Pancreas (tissue), 10 donors: ENCODE measurements at places on chromosomes 16 and 17. TPM values are rescaled to one million over a fixed set of nuclear protein-coding genes. Genes with fewer than 3 reads are reported as not detected.

EVPLL gene
- total RNA-seq: not detected

GPR139 gene
- not detected for total RNA-seq

TMEM204 gene
- 4.7 TPM for total RNA-seq

CALB2 gene
- total RNA-seq: 0.13 TPM

CASKIN1 gene
- 1.7 TPM for total RNA-seq

SOX8 gene
- total RNA-seq: 0.70 TPM

NPIPA3 gene
- 0.72 TPM for total RNA-seq

NGFR gene
- total RNA-seq: 1.1 TPM

USP6 gene
- 0.04 TPM for total RNA-seq

KRTAP9-8 gene
- total RNA-seq: not detected

DNA sequence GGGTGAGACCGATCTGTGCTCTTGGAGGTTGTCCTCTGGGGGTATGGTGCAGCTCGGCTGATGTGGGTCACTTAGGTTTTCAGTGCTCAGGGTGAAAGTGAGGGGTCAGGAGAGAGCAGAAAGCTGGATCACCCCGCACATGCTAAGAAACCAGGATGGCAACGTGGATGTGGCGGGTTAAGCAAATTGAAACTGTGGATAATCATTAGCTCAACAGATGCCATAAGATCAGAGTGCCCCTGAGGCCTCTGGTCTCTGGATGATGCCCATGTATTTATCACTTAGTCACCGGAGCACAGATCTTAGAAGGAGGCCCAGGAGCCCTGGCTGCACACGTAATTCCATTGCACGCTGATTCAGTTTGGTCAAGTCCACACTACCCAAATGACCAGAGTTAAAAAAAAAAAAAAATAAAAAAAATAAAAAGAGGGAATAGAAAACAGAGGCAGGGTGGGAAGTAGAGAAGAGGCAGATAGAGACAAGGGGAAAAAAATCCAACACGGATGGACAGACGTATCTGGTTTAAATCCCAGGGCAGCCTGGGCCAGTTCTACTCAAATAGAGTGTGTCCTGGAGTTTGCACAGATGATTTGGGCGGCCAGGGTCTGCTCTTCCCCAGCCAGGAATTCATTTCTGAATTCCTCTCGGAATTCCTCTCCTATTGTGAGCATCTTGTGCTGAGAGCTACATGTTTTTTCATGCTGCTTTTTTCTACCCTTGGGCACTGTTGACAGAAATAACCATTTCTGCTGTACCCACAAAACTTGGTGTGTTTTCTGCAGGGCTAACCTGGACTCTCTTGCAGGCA is 378.3 kb downstream of the CPPED1 start:
- DNase-seq: no peak

- DNase-seq: no peak
Measured at GRCh38 chr17:41013606-41014005, 4.7 kb upstream of the KRTAP3-1 start.

GRCh38 chr16:53901408-53901807 is 197.5 kb downstream of the FTO start:
- DNase-seq: no peak

DNA sequence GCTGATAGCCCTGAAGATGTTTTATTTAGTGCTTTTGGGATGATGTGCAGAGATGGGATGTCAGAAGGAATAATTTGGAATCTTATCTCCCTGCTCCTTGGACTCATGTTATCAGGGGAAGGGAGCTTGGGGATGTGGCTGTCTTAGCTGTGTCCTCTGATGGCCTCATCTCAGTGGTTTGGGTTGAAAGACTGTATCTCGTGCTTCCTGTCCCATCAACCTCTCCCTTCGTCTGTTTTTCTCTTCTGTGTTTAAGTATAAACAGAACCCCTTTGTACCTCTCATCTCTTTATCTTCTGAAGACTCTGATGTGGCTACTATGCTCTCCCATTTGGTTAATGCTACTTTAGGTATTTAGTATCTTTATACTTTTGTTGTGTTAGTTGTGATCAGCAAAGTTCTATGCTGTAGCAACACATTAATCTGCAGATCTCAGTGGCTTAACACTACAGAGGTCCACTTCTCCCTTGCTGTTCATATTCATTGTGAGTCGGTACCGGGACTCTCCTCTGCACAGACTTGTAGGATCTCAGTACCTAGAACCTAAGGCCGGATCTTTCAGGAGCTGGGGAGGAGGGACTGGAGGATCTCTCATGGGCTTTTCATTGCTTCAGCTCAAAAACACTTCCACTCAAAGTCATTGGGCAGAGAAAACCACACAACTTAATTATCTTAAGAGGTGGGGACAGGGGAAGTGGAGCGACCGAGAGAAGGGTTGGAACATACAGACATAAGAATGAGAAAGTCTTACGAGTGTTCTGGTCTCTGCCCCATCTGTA is 28.8 kb downstream of the PRKCA start:
- no peak for DNase-seq

- DNase-seq: peak; percentile 86
Measured at GRCh38 chr17:60141111-60142018, 8.4 kb upstream of the CA4 start.

DNA sequence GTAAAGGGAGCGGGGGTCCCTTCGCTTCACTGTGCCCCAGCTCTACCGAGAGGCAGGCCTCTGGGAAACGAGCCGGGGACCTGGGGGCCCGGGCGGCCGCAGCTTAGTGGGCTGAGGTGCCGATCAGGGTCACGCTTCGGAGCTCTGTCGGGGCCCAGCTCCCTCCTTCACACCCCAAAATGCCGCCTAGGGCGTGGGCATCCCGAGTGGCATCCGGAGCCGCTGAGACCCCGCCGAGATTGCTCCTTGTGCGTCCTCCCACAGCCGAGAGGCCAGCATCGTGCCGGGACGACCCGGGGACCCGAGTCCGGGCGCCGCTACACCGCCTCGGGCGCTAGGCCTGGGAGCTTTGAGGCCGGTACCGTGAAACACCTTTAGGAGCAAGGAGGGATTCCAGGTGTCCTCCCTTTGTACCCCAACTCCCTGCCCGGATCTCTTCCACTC is 1.3 kb downstream of the SALL1 start:
- no peak for DNase-seq

- DNase-seq: peak; percentile 37
Measured at GRCh38 chr16:3713587-3714242, 3.6 kb downstream of the TRAP1 start.

- DNase-seq: no peak
Measured at GRCh38 chr16:53433930-53434376, 318 bp upstream of the RBL2 start.

GRCh38 chr17:63772801-63773271 is 561 bp downstream of the CCDC47 start:
- no peak for DNase-seq

DNA sequence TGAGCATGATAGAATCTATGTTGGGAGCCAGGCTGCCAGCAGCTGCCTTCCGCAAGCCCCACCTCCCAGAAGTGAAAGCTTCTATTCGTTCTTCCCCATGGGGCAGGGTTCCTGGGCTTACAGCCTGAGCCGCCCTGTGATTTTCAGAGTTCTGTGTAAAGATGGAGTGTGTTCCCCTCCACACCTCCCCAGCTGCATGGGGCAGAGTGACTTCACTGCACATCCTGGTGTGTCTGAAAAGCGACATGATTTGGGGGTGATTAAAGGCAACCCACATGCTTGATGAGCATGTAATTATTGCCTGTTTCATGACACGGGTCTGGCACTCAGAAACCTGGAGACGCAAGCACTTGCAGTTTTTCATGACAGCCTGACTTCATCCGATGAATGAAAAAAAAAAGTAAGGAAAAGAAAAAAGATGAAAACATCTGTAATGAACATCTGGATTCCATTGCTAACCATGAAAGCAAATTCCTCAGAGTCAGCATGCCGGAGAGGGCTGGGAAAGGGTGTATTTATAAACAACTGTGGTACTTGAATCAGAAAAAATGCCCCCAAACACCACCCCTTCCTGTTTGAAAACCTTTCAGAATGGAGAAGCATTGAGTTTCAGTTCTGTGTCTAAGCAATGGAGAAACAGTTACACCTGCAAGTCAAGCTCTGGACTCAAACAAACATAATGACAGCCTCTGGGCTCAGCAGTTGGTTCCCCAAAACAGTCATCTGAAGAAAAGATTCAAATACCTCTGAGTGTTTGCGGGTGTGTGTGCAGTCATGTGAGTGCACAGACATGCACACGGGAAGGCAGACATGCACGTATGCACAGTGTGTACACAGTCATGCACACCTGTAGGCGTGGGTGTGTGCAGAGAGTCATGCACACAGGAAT is 266.0 kb downstream of the ENGASE start:
- no peak for DNase-seq

GRCh38 chr17:50317121-50317520 is 28.8 kb upstream of the XYLT2 start:
- DNase-seq: no peak

DNA sequence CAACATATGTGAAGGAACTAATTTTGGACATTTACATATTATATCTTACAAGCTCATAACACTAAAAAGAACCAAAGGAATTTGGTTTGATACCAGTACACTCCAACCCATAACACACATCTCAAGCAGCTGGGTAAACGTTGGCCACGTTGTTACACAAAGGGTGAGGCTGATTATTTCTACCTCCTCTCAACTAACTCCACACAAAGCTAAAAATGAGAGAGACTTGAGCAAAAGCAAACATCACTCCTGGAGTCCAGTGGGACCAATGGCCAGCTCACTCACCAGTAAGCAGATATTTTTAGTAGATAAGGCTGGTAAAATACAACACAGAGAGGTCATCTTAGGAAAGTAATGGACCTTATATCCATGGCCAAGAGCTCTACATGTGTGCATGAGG is 207.6 kb downstream of the MRTFB start:
- DNase-seq: no peak

GRCh38 chr17:60423865-60424264 is 1.6 kb downstream of the CHCT1 start:
- no peak for DNase-seq

DNA sequence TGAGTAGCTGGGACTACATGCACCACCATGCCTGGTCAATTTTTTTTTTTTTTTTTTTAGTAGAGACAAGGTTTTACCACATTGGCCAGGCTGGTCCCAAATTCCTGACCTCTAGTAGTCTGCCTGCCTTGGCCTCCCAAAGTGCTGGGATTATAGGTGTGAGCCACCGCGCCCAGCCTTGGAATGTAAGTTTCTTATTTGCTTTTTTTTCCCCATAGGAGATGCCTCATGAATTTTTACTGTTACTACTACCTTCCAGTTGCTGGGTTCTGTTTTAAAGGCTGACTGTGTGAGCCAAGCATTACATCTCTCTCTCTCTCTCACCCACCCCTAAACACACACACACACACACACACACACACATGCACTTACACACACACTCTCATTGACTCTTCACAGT is 112.6 kb downstream of the RGS9 start:
- DNase-seq: no peak

DNA sequence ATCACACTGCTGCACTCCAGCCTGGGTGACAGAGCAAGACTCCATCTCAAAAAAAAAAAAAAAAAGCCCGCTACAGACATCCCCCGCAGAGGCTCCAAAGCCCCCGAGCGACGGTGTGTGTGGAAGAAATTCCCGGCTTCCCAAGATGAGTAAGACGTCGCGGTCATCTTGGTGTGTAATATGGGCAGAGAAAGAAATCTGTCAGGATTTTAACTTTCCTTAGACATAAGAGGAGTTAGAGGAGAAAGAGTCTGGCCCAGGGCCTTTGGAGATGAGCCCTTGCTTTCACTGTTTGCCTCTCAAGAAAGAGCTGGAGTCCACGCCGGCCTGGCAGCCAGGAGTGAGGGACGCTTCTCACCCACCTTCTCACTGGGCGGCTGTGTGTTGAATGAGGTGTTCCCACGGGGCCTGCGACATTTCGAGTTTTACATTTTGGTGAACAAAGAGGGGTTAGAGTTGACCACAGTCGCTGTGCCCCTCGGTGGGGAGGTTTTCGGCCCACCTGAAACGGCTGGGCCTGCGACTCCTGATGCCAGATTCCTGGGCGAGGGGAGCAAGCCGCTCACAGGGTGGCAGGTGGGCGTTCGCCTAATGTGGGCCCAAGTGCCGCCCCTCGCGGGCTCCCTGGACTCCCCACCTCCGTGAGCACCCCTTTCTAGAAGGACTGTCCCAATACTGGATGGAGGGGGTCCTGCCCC is 17.9 kb downstream of the C1QTNF1 start:
- no peak for DNase-seq

DNA sequence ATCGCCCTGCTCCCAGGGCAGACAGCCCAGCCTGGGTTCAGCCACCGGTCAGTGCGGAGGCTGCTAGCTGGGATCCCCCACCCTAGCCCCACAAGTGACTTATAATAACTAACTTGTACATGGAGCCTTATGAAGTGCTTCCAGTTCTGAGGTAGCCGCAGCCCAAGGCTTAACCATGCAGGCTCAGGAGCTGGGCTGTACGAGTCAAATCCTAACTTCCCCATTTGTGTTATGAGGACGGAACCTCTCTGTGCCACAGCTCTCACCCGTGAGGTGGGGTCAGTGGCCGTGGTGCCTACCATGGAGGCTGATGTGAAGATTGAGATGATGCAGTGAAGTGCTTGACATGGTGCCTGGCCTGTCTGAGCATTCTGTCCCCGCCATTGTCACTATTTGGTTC is 27.8 kb upstream of the GOSR2 start:
- DNase-seq: no peak
